ENCODE measurements at places on chromosomes 6 and 20.

- DNase-seq: no peak
These were observed 27.6 kb downstream of the MYH7B start for GRCh38 chr20:34983089-34983820.

GRCh38 chr6:54860739-54861138 is 14.2 kb downstream of the FAM83B start:
- no peak for DNase-seq

GRCh38 chr6:152896923-152897322 is 85.9 kb downstream of the FBXO5 start:
- no peak for DNase-seq

GRCh38 chr6:33521489-33522091 is 58.5 kb downstream of the BAK1 start:
- no peak for DNase-seq

DNA sequence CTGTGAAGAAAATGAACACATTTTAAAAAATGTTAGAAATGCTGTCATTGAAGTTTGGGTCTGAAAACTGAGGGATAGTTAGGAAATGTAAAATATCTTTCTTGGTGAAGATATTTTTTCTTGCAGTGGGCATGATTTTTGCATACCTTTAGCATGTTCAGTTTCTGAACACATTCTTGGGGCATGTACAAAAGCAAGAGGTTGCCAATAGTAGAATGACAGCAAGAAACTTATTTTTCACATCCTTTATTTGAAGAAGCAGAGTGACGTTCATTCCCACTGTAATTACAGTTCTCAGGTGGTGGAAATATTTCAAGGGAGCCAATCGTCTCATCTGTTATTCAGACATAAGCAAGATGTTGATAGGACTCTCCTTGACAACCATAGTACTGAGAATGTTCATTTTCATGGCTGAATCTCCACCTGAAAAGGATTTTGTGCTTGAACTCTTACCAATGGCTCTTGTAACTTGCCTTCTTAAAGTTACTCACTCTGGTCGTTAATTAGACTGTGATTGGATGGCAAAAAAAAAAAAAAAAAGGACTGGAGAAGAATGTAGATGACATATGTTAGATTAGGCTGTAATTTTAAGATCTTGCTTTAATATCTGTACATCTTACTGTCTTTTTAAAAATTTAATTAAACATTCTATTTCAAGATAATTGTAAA is 74.4 kb downstream of the DOK5 start:
- no peak for DNase-seq

GRCh38 chr6:13268913-13269518 is 59.3 kb downstream of the TBC1D7 start:
- no peak for DNase-seq

DNA sequence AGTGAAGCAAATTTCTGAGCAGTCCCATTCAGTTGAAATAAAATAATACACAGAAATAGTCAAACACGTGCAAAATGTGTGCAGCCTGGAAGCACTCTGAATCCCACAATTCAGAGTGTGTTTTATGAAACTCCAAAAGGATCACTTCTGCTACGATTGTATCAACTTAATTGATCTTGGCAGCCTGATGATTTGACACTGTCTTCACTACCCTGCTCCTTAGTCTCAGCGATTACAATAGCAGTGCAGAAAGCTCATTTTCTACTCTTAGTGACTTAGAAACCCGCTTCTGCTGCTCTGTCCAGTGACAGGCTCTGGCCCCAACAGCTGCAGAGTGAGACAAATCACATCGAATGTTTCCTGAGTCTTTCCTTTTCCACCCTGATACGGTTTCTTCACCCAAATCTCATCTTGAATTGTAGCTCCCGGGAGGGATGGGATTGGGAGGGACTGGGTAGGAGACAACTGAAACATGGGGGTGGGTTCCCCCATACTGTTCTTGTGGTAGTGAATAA is 16.2 kb upstream of the EMILIN3 start:
- DNase-seq: no peak

DNA sequence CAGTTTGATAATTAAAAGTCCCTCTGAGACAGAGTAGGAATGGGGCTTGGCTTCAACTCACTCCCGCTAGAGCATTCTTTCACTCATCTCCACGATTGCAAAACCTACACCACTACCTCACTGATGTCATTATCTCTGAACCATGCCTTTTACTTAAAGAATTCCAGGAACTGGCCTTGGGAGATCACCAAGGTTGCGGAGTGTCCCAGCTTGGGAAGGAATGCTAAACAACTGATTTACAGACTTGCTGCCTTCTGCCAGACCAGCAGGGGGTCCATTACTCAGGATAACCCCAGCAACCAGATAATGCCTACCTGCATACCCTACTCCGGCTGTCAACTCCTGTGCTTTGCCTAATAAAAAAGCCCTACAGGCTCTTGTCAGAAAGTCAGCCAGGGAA is 102.2 kb upstream of the RALGAPA2 start:
- no peak for DNase-seq

- DNase-seq: no peak
These were observed 106.1 kb upstream of the ADGRF4 start for GRCh38 chr6:47592131-47592840.

- DNase-seq: no peak
These were observed 163.2 kb downstream of the PDE7B start for GRCh38 chr6:136014454-136015437.

Data from SK-N-SH (cell line).